ENCODE measurements at places on chromosomes 16 and 17.

GRCh38 chr17:50094243-50094752 lies 853 bp upstream of the PDK2 start:
- DNase-seq, result peak; percentile 98

DNA sequence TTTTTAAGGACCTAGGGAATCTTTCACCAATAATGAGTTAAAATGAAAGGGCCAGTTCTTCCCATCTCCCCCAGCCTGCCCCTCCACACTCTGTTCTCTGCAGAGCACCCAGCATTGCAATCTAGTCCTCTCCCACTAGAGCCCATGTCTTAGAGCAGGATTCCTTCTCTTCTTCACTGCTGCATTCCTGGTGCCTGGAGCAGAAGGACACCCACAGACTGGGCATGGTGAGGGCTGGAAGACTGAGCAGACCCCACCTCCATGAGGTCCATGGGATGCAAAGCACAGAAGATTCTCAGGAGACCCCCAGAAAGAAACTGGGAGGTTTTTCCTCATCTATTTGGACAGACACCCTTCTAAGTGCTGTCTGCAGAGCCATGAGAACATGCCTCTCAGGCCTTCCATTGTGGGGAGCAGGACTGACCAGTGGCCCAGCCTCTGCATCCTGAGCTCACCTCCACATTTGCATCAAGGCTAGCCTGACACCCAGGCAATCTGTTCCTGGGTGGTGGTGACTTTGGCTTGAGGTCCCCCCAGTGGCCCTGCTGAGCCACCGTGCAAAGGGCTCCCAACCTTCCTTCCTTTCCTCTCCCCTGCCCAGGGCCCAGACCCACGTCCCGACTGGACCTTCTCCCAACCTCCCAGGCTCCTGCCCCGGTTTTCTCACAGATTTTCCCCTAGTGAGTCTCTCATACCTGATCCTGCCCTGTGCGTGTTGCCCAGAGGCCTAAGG lies 74.2 kb upstream of the ZNF469 start:
- no peak for DNase-seq

DNA sequence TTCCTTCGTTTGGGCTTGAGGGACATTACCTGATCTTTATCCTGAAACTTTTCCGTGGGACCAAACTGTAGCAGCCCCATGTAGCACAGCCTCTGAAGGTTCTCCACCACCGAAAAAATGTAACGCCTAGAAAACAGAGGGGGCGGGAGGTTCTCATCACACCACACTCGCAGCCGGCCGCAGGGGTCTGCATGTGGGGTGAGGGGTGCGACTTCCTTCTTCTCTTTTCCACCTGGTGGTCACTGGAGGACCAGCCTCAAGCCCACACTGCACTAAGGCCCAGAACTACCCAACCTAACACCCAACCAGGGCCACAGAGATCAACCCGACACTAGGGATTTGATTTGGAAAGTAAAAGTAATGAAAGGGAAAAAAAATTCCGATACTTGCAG lies 57.1 kb downstream of the GTF3C1 start:
- DNase-seq, result no peak

DNA sequence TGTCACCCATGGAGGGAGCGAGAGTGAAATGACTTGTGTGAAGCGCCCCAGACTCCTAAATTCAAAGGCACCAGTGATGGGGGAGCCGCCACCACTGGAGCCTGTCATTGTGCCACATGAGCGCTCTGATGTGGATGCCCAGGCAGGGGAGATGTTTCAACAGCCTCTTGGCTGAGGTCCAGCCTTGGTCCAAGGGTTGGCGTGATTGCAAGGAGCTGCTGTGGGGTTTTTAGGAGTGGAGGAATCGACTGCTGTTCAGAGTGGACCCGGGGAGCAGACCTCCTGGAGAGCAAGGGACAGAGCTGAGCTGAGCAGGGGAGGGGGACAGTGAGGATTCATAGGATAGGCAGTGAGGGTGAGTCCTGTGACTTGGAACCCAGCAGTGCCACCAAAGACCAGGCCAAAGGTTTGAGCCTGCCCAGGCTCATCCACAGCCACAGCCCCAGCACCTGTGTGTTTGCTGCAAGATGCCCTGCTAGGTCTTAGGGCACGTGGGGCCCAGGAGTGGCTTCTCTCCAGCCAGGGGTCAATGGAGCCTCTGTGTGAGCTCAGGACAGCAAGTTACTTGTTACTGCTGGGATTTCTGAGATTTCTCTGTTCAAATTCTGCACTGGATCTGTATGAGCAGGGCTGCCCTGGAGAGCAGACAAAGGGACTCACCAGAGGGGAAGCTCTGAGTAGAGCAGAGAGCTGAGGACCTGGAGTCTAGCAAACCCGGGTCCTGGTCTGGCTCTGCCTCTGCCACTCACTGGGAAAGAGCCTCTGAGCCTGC lies 20.3 kb downstream of the RHBDL3 start:
- no peak for DNase-seq

DNA sequence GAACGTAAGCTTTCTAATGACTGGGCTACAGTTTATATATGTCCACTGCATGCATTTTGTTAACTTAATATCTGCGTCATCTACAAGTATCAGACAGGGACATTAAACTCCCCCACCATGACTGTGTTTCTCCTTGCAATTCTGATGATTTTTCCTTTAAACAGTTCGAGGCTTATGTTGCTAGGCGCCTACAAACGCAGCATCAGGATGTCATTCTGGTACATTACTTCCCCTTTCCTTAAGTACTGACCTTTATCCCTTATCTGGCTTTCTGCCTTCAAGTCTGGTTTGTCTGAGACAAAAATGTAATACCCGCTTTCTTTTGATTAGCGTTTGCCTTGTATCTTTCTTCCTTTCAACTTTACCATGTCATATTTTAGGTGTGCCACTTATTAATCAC lies 362.4 kb downstream of the SLC39A11 start:
- DNase-seq, result peak; percentile 39

GRCh38 chr17:63399856-63400255 lies 46.2 kb downstream of the CYB561 start:
- peak; percentile 72 for DNase-seq

- peak; percentile 50 for DNase-seq
These were observed 32.3 kb upstream of the CAPN15 start for GRCh38 chr16:495127-495748.

DNA sequence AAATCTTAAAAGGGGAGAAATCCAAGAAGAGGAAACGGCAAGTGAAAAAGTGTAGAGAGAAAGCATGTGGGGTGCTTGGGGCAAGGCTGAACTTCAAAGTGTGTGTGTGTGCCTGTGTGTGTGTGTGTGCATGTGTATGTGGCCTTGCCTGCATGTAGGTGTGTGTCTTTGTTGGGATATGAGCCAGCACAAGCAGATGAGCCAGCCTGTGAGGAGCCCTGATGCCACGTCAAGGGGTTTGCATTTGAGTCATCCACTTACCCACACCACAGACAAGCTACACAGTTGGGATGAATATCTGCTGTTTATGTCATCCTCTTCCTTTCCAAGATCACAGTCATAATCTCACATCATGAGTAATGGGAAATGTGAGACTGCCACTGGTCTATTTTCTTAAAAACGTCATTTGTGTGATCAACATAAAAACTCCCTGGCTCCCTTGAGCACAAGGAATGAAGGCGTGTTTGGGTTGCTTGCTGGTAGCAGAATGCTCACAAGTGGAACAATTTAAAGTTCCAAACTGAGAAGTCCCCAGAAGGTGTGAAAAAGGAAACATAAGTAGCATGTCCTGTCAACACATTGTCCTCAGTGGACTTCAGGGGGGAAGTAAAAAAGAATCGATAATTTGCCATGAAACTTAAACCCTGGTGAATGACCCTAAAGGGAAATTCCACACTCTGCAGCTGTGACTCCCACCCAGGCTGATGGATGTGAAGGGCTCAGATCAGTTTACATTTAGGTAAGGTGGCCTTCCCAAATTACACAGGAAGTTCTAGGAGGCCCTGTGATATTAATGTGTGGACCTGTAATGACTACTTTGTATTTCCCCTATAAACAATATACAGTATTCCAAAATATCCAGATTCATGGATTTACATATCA lies 14.7 kb downstream of the KCTD19 start:
- peak; percentile 56 for DNase-seq

DNA sequence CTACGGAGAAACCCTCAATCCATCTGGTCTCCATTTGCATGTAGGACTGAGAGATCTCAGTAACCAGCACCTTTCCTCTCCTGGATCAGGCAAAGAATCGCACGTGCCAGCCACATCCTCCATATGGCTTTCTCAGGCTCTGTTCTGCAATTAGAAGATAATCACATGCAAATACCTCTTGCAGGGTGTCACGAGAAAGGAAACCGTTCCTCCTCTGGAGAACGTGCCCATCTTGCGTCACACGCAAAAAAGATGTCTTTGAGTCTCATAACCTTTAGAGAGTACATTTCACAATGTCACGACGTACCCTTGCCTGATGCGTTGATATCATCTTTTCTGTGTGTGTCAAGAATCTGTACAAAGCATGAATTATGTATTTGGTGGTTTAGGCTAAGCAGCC lies 36.2 kb upstream of the DNAH17 start:
- DNase-seq, result no peak

GRCh38 chr16:54402873-54403272 lies 116.3 kb upstream of the IRX3 start:
- no peak for DNase-seq

DNA sequence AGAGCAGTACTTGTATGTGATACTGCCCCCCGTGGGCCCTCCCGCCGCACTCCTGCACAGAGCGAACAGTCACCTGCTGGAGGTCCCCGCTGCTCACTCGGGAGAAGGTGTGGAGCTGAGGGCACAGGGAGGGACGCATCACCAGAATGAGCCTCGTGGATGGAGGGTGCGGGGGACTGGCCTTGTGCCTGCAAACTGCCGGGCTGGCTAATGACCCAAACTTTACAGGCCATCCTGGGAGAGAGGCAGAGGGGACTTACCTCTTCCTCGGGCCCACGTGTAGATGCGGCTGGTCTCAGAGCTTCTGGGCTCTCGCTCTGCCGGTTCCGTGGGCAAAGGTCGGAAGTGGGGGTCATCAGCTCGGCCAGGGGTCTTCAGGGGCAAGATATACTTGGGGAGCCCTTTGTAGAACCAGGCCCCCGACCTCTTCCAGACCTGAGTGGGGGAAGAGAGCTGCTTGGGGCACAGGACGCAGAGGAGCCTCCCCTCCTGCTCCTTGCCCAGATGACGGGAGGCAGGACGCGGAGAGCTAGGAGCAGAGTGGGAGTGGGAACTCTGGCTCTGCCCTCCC lies 65.5 kb upstream of the DOC2B start:
- no peak for DNase-seq

GRCh38 chr17:42494673-42495072 lies 36.0 kb downstream of the ATP6V0A1 start:
- no peak for DNase-seq

All from eye (tissue), 1 donor.